ENCODE measurements at places on chromosomes 6 and 20.

GRCh38 chr6:84172574-84172973 lies 54.9 kb downstream of the CEP162 start:
- no peaks in the 10 kb centered on the region for H3K27me3 ChIP-seq
- no peaks in the 10 kb centered on the region for H3K36me3 ChIP-seq
- DNase-seq = no peak
- no peaks in the 10 kb centered on the region for H3K4me1 ChIP-seq
- H3K4me3 ChIP-seq = no peak overlapping the region

DNA sequence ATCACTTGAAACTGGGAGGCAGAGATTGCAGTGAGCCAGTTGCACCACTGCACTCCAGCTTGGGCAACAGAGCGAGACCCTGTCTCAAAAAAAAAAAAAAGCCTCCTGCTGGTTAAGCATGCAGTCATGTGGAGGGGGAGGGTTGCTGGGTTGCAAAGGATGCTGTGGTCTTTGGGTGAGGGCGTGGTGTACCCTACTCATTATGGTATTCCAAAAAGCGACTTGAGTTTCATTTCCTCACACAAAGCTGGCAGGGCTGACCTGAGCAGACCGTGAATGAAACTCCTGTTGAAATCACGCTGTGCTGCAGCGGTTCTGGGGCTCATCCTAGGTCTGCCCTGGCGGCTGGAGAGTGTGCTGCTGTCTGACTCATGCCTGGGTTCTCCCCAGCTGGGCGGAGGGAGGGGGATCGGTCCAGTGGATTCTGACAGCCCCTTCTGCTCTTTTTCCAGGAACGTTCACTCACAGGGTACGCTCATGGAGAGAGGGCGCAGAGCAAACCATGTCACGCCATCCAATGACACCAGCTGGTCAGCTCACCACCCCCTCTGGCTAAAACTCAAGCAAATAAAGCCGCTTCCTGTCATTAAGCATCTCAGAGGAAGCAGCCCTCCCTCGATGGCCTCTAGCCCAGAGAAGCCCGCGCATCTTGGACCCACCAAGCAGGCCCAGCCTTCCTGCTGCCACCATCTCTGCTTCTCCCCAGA lies 166.2 kb downstream of the SCML4 start:
- H3K4me3 ChIP-seq = no peak overlapping the region
- no peak overlapping the region for H3K27ac ChIP-seq
- H3K36me3 ChIP-seq = no peaks in the 10 kb centered on the region
- no peaks in the 10 kb centered on the region for H3K27me3 ChIP-seq
- DNase-seq = peak; percentile 85

- H3K4me1 ChIP-seq = no peaks in the 10 kb centered on the region
- no peaks in the 10 kb centered on the region for H3K27me3 ChIP-seq
- H3K36me3 ChIP-seq = no peaks in the 10 kb centered on the region
- no peak overlapping the region for H3K27ac ChIP-seq
- DNase-seq = no peak
These were observed 190.6 kb upstream of the PMEPA1 start for GRCh38 chr20:57900226-57900905.

GRCh38 chr20:17128206-17128605 lies 98.6 kb upstream of the PCSK2 start:
- H3K27me3 ChIP-seq = no peaks in the 10 kb centered on the region
- no peaks in the 10 kb centered on the region for H3K4me1 ChIP-seq
- H3K4me3 ChIP-seq = no peak overlapping the region

DNA sequence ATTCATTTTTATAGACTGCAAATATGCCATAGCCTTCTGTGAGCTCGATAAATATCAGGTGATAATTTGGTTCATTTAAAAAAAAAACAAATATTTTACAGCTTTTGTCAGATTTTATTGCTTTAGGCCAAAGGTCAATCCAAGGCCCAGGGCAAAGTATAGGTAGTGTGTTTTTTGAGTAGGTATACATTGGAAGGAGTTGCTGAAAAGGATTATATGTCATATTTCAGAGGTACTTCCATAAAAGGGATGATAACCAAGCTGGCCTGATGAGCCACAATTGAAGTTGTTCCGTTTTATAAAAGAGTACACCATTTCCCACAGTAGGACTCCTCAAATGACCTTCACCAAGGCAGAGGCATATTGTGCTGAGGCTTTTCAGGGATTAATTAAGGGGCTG lies 452.8 kb upstream of the FLRT3 start:
- H3K4me3 ChIP-seq = no peak overlapping the region
- H3K27ac ChIP-seq = no peak overlapping the region
- H3K36me3 ChIP-seq = no peaks in the 10 kb centered on the region

GRCh38 chr20:16243470-16243869 lies 329.8 kb downstream of the KIF16B start:
- H3K4me1 ChIP-seq = no peaks in the 10 kb centered on the region
- H3K4me3 ChIP-seq = no peak overlapping the region
- H3K36me3 ChIP-seq = no peaks in the 10 kb centered on the region
- no peak overlapping the region for H3K27ac ChIP-seq
- DNase-seq = no peak

- H3K36me3 ChIP-seq = no peaks in the 10 kb centered on the region
- H3K4me1 ChIP-seq = peaks cover 8% of the 10 kb centered on the region
- H3K27me3 ChIP-seq = no peaks in the 10 kb centered on the region
- DNase-seq = peak; percentile 46
- no peak overlapping the region for H3K27ac ChIP-seq
These were observed 170.9 kb downstream of the TTLL2 start for GRCh38 chr6:167495506-167496401.

GRCh38 chr6:31765910-31766794 lies 3.7 kb downstream of the SAPCD1 start:
- H3K4me3 ChIP-seq = no peak overlapping the region
- no peaks in the 10 kb centered on the region for H3K27me3 ChIP-seq
- no peaks in the 10 kb centered on the region for H3K36me3 ChIP-seq
- H3K4me1 ChIP-seq = no peaks in the 10 kb centered on the region

DNA sequence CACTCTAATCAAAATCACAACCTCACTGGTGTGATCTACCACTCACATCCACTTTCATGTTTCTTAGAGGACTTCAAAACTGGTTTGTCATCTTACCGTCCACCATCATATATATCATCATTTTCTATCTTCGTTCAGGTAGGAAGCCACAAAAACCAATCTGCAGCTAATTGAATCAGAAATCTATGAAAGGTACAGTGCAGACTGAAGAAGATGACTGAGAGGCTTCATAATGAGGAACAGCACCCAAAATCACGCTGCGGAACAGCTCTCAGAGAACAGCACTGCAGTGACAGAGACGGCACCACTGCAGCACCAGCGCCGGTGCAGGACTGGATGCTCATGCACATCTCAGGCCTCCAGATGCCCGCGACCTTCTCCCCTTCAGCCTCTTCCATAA lies 13.0 kb downstream of the GMDS start:
- H3K4me1 ChIP-seq = no peaks in the 10 kb centered on the region
- H3K27ac ChIP-seq = no peak overlapping the region
- H3K27me3 ChIP-seq = no peaks in the 10 kb centered on the region
- DNase-seq = no peak
- no peak overlapping the region for H3K4me3 ChIP-seq
- no peaks in the 10 kb centered on the region for H3K36me3 ChIP-seq

DNA sequence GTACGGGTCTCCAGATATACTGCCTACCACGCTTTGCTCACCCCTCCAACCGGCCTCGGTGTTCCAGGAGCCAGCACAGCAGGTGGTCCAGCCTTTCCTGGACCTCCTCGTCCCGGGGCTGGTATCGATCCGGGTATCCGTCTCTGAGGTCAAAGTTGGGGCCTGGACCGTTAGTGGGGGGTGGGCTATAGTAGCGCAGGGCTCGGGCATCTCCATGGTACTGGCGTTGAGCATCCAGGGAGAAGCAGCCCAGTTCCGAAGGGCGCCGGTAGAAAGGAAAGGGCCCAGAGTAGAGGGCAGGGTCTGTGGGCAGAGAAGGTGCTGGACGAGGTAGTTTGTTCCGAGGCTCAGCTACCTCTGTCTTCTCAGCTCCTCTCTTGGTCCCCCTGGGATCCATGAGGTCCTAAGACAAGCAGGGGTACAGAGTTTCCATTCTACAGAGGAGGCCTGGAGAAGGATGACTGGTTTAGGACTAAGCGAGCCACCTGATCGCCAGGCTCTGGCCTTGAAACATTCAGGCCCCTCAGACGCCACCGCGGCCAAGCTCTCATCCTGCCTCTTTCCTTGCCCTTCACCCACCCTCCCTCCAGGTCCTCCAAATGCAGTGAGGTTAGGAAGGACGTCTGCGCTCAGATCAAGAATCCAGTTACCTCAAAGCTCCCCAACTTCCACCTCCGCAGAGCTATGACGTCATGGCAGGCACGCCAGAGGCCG lies 502 bp downstream of the DXO start:
- peaks cover 41% of the 10 kb centered on the region for H3K36me3 ChIP-seq
- H3K4me3 ChIP-seq = peak overlapping the region; percentile 85
- H3K27me3 ChIP-seq = no peaks in the 10 kb centered on the region
- H3K4me1 ChIP-seq = peaks cover 21% of the 10 kb centered on the region

DNA sequence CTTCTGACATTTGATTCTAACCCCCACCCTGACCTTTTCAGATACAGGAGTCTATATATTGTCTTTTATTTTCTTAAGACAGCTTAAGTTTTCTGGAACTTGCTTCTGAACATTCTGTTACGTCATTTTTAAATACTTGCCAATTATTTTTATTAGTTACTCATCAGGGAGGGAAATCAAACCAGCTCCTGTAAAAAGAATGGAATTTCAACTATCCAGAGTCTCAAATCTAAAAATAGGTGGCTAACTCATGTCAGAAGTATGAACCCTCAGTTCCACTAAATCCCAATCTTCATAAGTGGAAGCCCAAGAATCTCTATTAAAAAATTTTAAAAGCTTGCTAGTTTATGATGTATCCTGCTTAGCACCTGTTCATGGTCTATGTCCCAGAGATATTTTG lies 900.0 kb downstream of the KIF16B start:
- no peak overlapping the region for H3K4me3 ChIP-seq
- peak overlapping the region; percentile 3 for H3K27ac ChIP-seq
- no peaks in the 10 kb centered on the region for H3K27me3 ChIP-seq
- DNase-seq = no peak
- H3K4me1 ChIP-seq = no peaks in the 10 kb centered on the region

- H3K4me3 ChIP-seq = peak overlapping the region; percentile 51
- H3K4me1 ChIP-seq = no peaks in the 10 kb centered on the region
- no peaks in the 10 kb centered on the region for H3K36me3 ChIP-seq
- H3K27me3 ChIP-seq = peaks cover 70% of the 10 kb centered on the region
These were observed 756 bp downstream of the MOXD1 start for GRCh38 chr6:132400555-132400882.

- H3K4me3 ChIP-seq = no peak overlapping the region
- H3K27me3 ChIP-seq = no peaks in the 10 kb centered on the region
- DNase-seq = no peak
- H3K36me3 ChIP-seq = no peaks in the 10 kb centered on the region
- H3K27ac ChIP-seq = no peak overlapping the region
- no peaks in the 10 kb centered on the region for H3K4me1 ChIP-seq
These were observed 44.7 kb upstream of the MICB start for GRCh38 chr6:31453259-31453658.

DNA sequence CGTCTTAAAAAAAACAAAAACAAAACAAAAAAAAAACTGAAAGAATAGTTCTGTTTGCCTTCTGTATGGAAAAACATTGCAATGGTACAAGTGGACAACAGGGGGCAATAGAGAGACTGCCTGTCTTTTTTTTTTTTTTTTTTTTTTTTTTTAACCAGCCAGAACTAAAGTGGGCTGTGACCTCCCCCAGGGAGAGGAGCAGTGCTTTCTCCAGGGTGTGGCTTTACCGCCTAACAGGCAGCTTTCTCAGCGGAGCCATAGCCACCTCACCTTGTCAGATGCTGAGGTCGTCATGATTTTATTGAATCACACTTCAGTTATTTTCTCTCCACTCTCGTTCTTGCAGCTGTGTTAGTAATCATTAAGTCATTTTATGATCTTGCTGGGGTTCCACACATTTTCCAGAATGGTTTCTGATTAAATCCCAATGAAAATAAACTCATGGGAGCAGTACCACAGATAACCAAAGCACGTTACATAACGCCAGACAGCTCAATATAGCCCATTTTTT lies 78.4 kb downstream of the GMPR start:
- H3K4me3 ChIP-seq = no peak overlapping the region
- no peak overlapping the region for H3K27ac ChIP-seq
- peaks cover 34% of the 10 kb centered on the region for H3K4me1 ChIP-seq
- H3K27me3 ChIP-seq = no peaks in the 10 kb centered on the region

DNA sequence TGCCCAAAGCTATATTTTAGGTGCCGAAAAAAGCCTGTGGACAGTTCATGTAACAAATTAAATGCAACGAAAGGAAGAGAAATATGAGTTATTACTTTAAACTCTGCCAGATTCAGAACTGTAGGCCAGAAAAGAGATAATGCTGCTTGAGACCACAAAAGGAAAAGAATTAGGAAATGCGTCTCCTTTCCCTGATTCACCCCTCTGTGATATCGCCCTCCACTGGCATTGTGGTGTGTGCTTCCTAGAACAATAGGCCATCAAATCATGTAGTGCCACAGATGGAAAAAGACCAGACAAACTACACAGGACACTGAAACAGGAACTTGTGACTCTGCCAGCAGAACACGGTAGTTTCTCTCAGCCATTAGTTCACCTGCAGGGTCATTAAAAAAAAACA lies 14.7 kb upstream of the LAMA4 start:
- no peaks in the 10 kb centered on the region for H3K4me1 ChIP-seq
- no peak for DNase-seq
- no peaks in the 10 kb centered on the region for H3K27me3 ChIP-seq
- H3K36me3 ChIP-seq = no peaks in the 10 kb centered on the region

- no peak overlapping the region for H3K27ac ChIP-seq
- H3K4me1 ChIP-seq = peaks cover 10% of the 10 kb centered on the region
- H3K36me3 ChIP-seq = no peaks in the 10 kb centered on the region
These were observed 4.6 kb upstream of the TGM2 start for GRCh38 chr20:38169636-38170193.

DNA sequence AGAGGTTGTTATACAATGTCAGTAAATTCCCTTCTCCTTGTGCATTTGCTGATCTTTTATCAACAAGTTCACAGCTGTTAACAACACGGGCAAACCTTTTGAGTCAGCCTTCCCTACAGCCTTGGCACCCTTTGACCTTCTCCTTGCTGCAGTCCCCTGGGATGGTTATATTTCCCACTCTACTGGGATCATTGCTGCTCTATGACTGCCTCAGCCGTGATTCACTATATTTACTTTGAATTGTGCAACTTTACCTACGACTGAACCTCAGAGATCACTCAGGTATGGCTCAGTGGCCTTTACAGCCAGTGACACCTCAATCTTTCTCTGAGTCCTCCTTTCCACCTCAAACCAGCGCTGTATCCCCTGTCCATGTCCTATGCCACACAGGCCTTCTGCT lies 1293.3 kb downstream of the EPHA7 start:
- H3K36me3 ChIP-seq = no peaks in the 10 kb centered on the region
- no peak for DNase-seq
- no peak overlapping the region for H3K27ac ChIP-seq
